ENCODE measurements at places on chromosomes 5 and 9. TPM values are rescaled to one million over a fixed set of nuclear protein-coding genes. Genes with fewer than 3 reads are reported as not detected.

DNA sequence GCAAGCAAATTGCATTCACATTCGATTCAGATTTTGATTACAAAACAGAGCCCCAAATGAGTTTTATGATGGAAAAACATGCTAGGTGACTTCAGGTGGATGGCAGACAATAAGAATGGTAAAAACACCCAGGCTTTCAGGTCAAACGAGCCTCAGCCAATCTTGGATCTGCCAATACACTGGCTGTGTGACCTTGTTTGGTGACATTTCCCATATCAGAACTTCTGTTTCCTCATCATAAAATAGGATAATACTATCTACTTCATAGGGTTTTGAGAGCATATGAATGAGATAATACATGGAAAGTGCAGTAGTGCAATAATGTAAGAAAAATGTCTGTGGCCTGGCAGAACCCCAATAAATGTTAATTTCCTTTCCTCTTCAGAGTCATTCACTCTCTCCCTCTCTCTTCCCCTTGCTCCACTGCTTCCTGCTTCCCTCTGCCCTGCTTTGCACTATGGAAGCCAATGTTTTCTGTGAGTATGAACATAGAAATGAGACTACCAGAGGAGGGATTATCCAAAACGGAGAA lies 54.7 kb downstream of the SH3RF2 start:
- no peak for DNase-seq

DNA sequence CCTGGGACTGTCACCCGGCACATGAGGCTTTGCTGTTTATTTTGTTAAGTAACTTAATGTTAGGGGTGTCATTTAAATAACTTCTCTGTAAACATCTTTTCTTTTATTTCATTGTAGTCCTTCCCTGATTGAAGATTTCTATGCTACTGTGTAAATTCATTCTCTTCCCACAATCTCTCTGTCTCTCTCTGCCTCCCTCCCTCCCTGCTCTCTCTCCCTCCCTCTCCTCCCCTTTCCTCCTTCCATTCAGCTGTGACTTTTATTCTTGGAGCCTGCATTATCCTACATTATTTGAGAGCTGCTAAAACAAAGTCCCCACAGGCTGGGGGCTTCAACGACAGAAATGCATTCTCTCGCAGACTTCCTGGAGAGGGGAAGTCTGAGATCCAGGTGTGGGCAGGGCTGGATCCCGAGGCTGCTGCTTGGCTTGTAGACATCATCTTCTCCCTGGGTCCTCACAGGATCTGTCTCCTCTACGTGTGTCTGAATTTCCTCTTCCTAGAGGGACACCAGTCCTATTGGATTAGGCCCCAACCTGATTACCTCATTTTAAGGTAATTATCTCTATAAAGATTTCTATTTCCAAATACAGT lies 18.4 kb downstream of the UBE2QL1 start:
- DNase-seq: no peak

Gene FBP1
- 0.31 TPM for total RNA-seq

GRCh38 chr5:158698023-158698639 lies 401.6 kb downstream of the EBF1 start:
- peak; percentile 34 for DNase-seq

Gene PHF19
- total RNA-seq: 45.1 TPM

Gene GDNF
- not detected for total RNA-seq

DNA sequence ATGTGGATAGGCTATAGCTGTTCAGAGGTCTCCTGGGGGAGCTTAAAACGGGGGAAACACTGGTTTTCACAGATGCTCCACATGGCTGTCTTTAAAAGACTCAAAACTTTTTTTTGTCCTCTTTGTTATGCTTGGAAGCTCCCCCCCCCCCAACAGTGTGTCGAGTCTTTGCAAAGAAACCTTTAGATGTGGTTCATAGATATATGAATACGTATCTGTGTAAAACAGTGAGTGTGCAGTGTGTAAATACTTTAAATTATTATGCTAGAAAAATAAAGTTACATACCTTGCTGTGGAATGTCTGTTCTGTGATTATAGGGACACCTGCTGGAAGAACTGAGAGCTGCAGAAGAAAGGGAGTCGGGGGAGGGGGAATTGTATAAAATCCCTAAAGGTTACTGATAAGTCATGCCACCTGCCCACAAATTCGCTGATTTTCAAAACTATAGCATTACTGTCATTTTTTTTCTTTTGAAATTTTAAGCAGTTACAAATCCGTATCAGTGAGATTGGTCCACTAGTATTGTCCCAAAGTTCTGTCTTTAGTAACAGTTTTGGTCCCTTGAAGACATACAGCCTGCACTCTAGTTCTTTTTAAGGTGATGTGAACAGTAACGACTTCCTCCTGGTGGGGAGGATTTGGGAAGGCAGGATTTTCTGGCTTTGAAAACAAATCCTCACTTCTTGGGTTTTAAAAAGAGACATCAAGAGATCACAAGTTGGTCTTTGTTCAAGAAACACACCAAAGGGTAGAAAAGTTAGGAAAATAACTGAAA lies 22.9 kb downstream of the RGMB start:
- DNase-seq: peak; percentile 68

Gene IRX4
- total RNA-seq: not detected

GRCh38 chr9:114308361-114308950 lies 14.4 kb upstream of the ORM1 start:
- DNase-seq: no peak

Data from neural progenitor cell (in vitro differentiated cells).